Substantia nigra (tissue), 51 donors: ENCODE measurements at places on chromosomes 5 and 9.

DNA sequence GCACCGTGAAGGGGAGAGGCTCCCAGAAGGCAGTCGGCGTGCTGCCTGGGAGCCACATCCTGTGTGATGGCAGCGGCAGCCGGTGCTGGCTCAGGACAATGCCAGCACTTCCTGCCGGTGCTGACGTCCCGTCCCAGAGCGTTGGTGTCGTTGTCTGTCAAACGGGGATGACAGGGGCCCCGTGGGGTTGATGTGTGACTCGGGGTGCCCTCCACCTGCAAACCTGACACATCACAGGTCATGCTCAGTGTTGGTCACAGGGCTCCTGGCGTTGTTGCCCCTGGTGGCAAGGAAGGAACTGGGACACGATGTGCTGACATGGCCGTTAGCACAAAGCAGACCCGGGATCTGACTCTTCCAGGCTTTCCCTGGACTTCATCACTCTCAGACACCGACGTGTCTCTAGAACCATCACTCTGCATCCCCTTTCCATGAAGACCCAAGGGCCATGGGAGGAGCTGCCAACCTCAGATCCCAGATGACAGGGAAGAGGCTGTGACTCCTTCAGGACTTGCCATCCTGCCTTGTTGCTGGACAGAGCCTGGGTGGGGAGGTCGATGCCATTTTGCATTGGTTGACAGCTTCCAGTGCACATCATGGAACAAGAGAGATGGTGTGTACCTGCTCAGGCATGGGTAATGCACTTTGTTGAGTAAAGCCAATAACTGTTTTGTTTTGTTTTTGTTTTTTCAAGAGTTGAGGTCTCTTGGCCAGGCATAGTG is 21.5 kb downstream of the PLPP7 start:
- DNase-seq: no peak

DNA sequence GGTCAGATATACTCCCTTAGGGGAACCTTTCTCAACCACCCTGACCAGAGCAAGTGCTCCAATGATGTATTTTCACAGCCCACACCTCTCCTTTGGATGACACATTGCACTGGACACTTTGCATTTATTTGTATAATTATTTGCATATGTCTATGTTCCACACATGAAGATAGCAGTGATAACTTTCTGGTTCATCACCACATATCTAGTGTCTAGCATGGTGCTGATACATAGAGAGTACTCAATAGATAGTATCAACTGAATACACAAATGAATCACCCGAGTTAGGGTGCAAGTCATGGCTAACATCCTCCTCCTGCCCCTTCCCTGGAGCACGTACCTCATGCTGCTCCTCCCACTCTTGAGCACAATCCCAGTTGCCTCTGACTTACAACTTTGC is 617.6 kb downstream of the EBF1 start:
- DNase-seq: no peak

DNA sequence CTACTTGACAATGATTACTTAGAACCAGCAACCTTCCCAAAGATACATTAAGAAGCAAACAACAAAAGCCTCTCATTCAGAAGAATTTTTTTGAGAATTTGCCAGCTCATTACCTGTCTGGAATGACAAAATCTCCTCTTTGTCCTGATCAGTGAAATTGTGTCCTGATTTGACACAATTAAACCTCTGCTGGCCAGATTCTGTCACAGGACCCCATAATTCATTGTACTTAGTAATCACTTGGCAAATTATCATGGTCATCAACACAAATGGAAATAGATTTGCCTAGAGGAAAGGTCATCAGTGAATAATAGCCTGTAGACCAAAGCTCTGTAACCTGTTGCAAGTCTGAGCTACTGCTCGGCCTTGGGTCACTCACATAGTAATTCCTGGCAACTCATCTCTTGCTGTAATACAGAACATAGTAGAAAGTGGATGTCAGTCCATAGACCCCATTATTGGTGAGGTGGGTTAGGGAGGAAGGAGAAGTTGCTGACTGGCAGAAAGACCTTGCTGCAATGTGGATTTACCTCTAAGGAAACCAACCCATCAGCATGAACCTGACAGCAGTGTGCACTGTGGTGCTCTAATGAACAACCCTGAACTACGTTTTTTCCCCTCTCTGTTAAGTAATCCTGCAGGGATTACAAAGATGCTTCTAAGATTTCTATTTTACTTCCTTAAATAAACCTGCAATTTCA is 370.1 kb downstream of the KIAA0825 start:
- DNase-seq: no peak

DNA sequence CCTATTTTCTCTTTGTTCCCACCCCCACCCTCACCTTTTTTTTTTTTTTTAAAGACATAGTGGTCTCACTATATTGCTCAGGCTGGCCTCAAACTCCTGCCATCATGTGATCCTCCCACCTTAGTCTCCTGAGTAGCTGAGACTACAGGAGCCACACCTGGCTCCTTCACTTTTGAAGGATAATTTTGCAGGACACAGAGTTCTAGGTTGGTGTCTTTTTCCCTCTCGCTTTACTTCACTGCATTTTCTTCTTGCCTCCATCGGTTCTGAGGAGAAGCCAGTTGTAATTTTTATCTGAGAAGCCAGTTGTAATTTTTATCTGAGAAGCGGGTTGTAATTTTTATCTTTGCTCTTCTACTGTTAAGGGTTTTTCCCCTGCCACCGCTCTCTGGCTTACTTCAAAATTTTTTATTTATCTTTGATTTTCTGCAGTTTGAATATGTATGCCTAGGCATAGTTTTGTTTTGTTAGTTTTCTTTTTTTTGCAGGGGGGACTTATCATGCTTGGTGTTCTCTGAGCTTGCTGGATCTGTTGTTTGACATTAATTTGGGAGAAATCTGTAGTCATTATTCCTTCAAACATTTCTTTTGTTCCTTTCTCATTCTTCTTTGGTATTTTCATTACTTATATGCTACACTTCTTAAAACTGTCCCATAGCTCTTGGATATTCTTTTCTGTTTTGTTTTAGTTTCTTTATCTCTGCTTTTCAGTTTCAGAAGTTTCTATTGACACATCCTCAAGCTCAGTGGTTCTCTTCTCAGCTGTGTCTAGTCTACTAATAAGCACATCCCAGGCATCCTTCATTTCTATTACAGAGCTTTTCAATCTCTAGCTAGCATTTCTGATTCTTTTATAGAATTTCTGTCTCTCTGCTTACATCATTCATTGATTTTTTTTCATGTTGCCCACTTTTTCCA is 148.2 kb upstream of the CHD1 start:
- no peak for DNase-seq

DNA sequence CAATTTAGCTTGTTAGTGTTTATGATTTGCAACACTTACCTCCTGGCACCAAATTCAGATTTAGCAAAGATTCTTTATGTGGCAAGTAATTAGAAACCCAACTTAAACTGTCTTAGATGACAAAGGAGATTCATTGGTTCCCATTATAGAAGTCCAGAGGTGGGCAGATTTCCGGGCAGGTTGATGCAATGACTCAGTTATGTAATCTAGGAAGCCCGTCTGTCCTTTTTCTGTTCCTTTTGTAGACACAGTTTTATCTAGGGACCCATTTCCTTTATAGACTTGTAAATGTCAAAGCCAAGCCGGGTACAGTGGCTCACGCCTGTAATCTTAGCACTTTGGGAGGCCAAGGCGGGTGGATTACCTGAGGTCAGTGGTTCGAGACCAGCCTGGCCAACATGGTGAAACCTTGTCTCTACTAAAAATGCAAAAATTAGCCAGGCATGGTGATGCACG is 20.3 kb upstream of the ANKRD33B start:
- no peak for DNase-seq

DNA sequence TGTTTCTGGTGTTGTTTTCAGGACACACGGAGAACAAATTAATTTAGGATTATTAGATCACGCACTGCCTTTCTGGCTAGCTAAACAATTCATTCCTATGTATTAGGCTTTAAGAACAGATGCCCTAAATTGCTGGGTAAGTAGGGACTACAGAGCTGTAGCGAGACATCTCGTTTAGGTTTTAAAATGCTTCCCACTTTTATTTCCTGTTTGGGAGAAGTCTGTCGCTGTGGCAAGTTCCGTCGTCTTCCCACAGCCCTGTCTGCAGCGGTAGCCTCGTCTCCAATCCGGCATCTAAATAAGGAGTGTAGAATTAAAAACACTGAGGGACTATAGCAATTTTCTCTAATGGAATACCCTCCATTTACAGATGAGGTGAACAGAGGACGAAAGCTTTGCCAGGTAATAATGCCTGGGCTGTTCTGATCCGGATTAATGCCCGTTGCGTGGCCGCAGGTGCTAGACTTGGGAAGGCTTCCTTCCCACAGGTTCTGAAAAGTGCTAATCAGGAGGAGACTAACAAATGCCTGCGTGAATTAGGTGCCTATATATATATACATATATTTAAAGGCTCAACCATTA is 1.3 kb upstream of the TRIM36 start:
- DNase-seq: peak; percentile 6

DNA sequence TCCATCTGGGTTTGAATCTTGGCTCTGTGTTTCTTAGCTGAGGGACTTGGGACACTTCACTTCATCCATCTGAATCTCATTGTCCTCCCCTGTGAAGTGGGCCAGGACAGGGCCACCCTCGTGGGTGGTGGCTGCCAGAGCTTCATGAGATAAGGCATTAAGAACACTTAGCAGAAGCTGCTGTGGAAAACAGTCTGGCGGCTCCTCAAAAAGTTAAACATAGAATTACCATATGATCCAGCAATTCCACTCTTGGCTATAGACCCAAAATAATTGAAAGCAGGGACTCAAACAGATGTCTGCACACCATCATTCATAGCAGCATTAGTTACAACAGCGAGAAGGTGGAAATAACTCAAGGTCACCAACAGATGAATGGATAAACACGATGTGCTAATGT is 42.4 kb upstream of the GGTA1 start:
- no peak for DNase-seq
